Hindlimb muscle (tissue), 1 donor: ENCODE measurements at places on chromosomes 1 and 21.
A peak's percentile ranks its signal among the peaks of the same experiment; 100 is the strongest.

DNA sequence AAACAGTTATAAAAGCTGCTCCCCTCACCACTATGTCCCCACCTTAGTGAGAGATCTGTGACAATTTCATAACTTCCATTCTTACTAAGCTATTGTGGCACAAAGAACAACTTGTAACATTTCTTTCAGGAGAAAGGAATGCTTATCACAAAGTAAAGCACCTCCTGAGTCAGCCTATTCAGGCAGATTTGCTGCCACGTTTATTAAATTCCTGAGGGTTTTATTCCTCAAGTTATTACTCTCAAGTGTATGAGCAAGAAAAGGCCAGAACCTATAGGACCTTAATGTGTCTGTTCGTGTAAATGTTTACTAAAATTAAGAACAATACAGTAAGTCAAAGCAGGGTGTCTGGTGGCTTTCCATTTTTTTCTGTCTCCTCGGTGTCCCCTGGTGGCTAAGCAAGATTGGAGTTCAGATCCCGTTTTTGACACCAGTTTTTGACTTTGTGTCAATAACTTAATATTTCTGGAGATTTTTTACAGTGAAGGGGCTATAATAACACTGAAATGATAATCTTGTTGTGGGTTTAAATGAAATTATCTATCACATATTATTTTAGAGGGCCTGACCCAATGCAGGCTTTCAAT is 1539.6 kb downstream of the BRINP3 start:
- DNase-seq, result no peak

- no peak for DNase-seq
Observed at GRCh38 chr1:246161626-246162025, 345.5 kb downstream of the SMYD3 start.

GRCh38 chr1:193176113-193176512 is 10.3 kb downstream of the B3GALT2 start:
- no peak for DNase-seq

DNA sequence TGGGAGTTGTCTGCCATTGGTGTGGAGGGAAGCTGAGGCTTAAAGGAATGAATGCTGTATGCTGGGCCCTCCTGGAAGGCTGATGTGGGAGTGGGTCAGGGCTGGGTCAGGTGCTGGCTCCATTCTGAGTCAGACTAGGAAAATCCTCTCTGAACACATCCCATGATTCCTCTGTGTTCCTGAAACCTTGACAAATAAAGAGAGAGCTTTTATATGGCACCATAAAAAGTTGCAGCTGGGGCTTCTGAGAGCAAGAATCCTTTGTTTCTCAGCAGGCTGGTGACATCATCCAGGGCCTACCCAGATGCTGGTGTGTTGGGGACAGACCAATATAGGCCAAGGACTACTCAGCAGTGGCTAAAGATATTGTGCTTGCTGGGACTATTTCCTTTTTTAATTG is 27.8 kb upstream of the NFASC start:
- DNase-seq, result no peak

DNA sequence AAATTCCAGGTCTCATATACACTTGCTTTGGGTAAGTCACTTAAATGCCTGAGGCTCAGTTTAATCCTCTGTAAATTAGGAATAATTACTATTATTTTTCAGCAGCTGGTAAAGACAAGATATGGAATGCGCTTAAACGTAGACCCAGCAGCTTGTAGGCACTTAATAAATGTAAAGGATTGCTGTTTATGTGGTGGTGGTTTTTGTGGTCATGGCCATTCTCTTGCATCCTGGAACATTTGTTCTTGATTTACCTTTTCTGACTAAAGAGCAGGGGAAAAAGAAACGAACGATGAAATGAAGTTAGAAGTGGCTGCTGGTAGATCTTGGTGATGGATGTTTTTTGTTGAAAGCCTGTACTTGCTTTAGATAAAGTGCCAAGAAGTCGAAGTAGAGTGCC is 195.0 kb upstream of the FOXD3 start:
- DNase-seq, result no peak

DNA sequence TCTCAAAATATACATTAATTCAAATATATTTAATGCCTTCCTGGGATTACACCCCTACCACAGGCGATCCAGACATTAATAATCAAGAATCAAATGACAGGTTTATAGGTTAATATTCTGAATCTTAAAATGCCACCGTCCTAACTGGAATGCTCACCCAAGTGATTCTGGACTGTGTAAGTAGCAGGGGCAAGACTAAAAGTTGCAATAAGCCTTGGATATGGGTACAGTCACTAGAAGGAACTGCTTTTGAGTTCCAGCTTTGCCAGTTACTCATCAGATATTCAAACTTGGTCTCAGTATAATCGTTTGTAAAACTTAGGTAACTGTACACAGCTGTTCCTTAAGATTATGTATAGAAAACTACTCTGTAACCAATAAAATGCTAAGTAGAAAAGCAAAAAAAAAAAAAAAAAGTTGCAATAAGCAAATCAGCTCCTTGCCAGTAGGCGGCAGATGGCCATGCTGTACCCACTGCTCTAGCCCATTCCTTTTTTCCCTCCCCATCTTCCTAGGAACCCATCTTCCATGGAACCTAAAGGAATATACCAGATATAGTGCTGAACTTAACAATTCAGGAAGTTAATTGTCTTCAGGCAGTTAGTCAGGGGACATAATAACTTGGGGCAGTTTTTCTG is 10.5 kb downstream of the RO60 start:
- no peak for DNase-seq

DNA sequence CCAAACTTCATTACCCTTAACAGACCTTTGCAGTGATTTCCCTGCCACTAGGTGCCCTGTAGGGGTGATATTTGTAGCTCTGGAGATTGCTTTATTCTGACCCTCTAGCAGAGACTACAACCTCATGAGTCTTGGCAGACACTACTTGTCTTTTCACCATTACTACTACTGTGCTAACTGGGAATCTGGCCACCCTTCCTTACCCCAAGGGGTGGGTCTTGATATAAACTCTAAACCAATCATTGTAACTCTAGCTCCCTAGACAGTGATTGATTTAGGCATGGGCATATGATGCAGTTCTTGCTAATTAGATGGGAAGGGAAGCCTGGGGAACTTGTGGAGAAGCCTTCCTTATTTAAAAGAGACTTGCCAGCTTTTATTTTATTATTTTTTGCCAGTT is 3.9 kb downstream of the KPNA6 start:
- no peak for DNase-seq

GRCh38 chr1:176785056-176785455 is 322.1 kb downstream of the PAPPA2 start:
- no peak for DNase-seq

- peak; percentile 45 for DNase-seq
Observed at GRCh38 chr1:11893907-11894251, 32.3 kb downstream of the KIAA2013 start.

- DNase-seq, result no peak
Observed at GRCh38 chr21:28018741-28019669, 973.7 kb downstream of the LTN1 start.

DNA sequence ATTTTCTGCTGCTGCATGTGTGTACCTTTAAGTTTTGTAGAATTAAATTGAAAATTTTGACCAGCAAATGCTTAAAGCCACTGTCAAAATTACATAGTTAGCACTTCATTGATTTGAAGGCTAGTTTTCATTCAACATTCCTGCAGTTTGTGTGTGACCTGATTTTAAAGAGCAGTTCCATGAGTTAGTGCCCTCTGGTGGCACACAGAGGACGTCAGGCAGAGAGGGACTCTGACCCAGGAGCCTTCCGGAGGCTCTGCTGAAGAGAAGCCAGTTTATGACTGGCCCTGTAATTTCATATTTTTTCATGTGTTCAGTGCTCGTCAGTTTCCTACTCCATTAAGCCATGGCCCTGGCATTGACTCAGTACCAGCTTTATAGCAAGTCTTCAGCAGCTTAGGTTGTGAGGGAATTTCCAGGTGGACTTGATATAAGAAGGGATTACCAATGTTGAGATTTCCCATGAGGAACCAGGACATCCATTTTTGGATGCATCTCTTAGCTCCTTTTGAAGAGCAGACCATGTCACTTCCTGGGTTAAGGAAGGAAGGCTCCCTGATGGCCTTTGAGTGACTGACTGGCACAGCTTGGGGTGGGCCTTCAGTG is 104.7 kb downstream of the CAMTA1 start:
- DNase-seq, result peak; percentile 25

- DNase-seq, result no peak
Observed at GRCh38 chr21:45918835-45919447, 62.6 kb upstream of the COL6A1 start.

GRCh38 chr1:48016515-48016914 is 19.3 kb upstream of the TRABD2B start:
- no peak for DNase-seq

GRCh38 chr1:22806584-22806983 is 95.9 kb downstream of the EPHB2 start:
- DNase-seq, result no peak

- DNase-seq, result no peak
Observed at GRCh38 chr1:36258960-36259344, 34.7 kb downstream of the THRAP3 start.

DNA sequence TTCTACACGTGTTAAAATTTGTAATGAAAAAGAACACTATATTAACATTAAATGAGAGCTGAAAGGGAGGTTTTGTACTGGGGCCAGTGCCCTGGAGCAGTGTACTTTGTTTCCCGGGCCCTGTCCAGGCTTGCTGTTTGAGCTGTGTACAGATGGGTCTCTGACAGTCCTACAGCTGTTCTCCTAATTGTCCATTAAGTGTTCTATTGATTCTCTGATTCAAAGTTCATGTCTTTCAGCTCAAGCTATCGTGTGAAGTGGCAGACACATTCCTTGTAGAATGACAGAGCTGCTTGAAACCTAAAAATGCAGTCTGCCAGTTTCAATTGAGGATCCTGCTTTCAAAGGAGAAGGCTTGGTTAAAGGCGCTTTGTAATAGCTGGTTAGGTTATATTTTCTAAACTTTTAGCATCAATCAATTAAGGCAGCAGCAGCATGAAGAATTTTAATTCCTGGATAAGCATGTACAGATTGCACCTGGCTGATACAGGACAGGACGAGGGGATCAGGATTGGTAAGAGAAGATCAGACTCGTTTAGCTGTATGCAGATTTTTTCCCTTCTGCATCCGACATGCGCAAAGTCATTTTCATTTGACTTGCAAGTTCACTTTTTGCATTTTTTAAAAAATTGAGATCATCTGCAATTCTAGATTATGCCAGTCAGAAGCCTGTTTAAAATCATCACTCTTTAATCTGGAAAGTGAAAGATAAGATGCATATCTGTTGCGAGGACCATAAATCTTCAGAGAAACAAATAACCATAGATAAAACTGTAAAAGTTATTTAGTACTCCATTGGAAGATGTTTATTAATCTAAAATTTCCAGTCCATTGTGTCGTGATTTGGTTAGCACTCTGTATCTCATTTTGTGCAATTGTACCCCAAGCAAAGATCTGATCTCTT is 98.5 kb downstream of the ATG4C start:
- no peak for DNase-seq

- peak; percentile 24 for DNase-seq
Observed at GRCh38 chr1:196558411-196558810, 49.8 kb downstream of the KCNT2 start.

GRCh38 chr1:108209456-108210108 is 9.4 kb upstream of the SLC25A24 start:
- no peak for DNase-seq

GRCh38 chr21:42711667-42712066 is 58.2 kb downstream of the PDE9A start:
- DNase-seq, result no peak

DNA sequence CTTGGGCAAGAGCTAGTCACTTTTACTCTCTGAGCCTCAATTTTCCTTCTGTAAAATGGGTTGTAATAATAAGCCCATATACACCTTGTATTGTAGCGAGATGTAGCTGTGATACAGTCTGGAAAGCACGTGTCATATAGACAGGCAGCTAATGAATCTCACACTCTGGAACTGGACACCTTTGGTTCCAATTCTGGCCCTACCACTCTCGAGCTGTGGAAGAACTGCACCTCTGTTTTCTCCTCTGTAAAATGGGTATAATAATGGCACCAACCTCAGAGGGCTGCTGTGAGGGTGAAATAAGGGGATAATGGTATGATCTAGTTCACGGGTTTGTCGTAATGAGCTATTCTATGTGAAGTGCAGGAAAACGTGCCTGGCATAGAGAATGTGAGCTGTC is 668 bp upstream of the PADI4 start:
- no peak for DNase-seq

DNA sequence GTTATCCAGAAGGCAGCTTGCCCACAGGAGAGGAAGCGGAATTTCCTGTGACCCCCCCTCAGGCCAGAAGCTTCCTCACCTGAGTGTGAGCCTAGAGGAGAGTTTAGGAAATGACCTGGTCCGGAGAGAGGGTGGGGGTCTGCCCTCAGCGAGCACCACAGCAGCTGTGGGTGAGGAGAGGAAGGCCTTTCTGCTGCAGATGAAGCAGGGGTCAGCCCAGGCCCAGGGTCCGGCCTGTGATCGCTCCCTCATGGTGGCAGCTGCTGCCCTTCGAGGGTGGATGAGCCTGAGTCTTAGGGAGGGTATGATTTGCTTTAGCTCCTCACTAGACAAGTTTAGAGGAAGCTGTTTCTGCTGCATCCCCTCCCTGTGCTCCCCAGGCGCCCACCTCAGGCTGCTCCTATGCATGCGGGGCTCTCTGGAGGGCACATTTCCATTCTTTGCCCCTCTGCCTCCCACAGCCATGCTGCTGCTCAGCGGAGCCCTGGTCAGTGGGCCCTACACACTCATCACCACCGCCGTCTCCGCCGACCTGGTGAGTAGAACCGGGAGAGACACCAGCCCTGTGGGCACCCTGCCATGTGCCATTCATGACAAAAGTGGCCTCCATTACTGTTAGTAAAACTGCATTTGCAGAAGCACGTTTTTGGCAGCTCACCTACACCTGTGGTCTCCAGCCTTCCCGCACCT is 53.0 kb downstream of the SLC37A1 start:
- no peak for DNase-seq

DNA sequence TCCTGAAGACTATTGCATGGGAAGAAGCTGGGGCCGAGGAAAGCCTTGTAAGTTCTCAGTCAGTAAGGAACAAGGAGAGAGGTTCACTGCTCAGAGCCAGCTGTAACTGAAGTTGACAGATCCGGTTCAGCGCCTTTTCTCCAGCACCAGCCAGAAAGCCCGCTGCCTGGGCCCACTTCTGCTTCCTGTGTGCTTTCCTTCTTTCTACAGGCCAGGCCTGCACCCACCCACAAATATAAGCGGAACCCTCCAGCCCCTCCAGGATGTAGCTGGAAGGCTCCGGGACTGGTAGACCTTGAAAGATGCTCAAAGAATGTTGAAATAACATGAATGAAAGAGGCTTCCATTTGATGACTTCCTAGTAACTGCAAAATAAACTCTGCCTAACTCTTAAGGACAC is 38.8 kb downstream of the PARP1 start:
- DNase-seq, result no peak

GRCh38 chr1:160400646-160401486 is 502 bp downstream of the VANGL2 start:
- DNase-seq, result no peak
